Stimulated activated CD8-positive, alpha-beta memory T cell treated with anti-CD3 and anti-CD28 coated beads, Interleukin-12 subunit alpha, Interleukin-12 subunit beta, amount 100 ng/mL, for 4 hours (primary cell): ENCODE measurements at places on chromosomes 5 and 9.

- no peak for DNase-seq
These were observed 576 bp downstream of the MAP1B start for GRCh38 chr5:72107901-72108201.

DNA sequence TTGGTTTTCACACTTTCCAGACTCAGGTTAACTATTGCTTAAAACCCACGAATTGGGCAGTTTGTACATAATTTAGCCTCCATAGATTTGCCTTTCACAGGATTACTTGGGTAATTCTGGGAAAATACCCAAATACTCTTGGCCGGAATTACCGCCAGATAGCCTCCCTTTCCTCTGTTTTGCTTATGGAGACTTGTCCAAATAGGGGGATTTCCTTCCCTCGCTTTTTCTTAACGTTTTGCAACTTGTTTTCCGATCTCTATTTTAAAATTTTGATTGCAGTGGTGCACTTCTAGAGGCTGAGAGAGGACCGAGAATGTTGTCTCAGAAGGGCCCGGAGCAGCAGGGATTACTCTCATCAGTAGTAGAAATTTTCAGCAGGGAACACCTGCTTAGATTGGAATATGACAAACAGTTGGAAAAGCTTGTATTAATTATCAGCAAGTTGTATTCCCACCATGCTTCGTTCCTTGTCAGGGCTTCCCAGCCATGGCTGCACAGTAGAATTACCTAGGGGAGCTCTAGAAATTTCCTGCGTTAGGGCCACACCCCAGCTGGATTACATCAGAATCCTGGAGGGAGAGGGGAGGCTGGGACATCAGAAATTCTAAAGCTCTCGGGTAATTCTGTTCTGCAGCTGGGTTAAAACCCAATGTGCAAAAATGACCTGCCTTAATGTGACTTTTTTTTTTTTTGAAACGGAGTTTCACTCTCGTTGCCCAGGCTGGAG is 329.1 kb downstream of the SH3GL2 start:
- DNase-seq: no peak

DNA sequence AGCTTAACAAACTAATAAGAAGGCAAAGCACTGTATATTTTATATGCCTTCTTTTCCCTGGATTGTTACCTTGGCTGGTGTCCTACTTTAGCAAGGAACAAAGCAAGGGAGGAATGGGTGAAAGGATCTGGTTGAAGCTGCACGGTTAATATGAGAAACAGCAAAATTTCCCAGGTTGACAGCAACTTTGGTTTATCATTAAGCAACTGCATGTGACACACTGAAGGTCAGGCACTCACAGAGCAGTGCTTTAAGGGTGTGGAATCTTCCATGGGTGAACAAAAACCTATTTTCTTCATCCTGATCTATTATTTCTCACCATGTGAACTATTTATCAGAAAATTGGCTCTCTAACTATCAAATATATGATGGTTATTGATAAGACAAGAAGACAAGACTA is 109.0 kb upstream of the ATP10B start:
- no peak for DNase-seq

DNA sequence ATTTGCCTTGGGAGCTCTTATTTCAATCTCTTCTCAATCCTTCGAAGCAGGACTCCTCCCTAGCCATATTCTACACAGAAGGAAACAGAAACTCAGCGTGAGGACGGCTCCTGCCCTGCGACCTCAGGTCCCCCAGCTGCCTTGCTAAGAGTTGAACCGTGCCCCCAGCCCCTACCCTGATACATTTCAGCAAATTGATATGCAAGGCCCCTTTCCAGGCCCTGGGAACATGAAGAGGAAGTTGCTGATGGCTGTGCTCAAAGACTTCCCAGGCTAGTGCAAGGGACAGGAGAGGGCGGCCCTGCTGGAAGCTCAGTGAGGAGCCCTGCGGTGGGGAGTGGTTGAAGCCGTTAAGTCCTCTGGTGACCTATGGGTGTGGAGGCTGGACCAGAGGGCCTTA is 41.5 kb downstream of the BOD1 start:
- DNase-seq: no peak

- no peak for DNase-seq
These were observed 70.0 kb upstream of the SSBP2 start for GRCh38 chr5:81820863-81821262.

GRCh38 chr9:80020530-80020929 is 448.8 kb downstream of the TLE4 start:
- no peak for DNase-seq

DNA sequence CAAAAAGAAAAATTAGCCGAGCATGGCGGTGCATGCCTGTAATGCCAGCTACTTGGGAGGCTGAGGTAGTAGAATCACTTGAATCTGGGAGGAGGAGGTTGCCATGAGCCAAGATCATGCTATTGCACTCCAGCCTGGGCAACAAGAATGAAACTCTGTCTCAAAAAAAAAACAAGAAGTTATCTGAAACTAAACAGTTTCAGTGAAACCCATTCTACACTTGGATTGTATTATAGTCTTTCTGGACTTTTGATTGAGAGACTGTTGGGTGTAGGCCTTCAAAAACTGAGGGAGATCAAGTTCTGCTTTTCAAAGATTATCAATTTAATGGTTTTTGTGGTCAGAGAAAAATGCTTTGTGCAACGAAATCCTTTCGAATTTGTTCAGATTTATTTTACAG is 34.6 kb upstream of the SPINK5 start:
- no peak for DNase-seq

GRCh38 chr5:82397741-82398320 is 119.7 kb upstream of the RPS23 start:
- DNase-seq: no peak

- no peak for DNase-seq
These were observed 812.9 kb upstream of the ZNF608 start for GRCh38 chr5:125559296-125559695.

- no peak for DNase-seq
These were observed 84.8 kb upstream of the ALDH1A1 start for GRCh38 chr9:73037613-73038012.

- no peak for DNase-seq
These were observed 101.0 kb downstream of the CD180 start for GRCh38 chr5:67095346-67096171.

DNA sequence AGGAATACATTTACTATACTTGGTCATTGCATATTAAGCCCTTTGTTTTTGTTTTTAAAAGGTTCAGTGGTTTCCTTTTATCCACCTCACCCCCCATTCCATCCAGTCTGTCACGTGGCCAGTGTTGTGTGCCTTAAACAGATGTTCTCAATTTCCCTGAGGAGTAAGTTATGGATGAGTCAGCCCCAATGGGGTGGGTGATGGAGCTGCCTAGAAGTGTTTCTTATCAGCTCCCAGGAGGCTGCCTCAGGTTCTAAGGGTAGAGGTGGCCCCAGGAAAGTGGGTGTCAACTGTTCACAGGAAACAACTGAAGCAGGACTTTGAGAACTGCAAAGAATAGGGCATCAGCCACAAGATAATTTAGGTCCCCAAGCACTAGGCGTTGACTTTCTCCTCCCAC is 41.1 kb downstream of the ACTBL2 start:
- no peak for DNase-seq

- DNase-seq: no peak
These were observed 28.5 kb upstream of the RICTOR start for GRCh38 chr5:39102684-39103155.

GRCh38 chr9:112361601-112362000 is 18.3 kb upstream of the HSDL2 start:
- no peak for DNase-seq

DNA sequence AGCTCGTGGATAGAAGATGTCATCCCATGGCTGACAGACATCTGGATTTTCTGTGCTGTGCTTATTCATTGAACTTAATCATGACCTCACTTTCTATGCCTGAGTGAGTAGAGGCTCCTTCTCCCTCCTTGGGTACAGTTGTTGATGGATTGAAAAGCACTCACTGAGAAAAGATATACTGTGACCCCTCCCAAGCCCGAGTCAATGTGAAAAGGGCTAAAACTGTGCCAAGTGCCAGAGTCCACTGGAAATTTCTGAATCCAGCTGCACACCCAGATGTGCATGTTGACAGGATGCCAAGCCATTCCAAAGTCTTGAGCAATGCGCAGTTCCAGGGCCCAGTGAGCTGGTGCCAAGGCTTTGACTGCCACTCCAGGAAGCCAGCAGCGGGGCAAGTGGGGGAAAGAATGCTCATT is 473.0 kb downstream of the NTRK2 start:
- DNase-seq: no peak

GRCh38 chr5:106401561-106401960 is 1269.2 kb downstream of the EFNA5 start:
- no peak for DNase-seq

DNA sequence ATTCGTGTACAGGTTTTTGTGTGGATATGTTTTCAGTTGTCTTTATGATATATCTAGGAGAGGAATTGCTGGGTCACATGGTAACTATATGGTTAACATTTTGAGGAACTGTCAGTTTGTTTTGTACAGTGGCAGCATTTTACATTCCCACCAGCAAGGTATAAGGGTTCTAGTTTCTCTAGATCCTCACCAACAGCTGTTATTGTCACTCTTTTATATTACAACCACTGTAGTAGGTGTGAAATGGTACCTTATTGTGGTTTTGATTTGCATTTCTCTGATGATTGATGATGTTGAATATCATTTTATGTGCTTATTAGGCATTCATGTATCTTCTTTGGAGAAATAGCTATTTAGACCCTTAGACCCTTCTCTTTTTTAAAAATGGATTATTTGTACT is 82.9 kb downstream of the CCDC171 start:
- DNase-seq: no peak

GRCh38 chr5:74966141-74967026 is 86.0 kb downstream of the GCNT4 start:
- no peak for DNase-seq

GRCh38 chr5:154826-155225 is 36.5 kb upstream of the LRRC14B start:
- no peak for DNase-seq

DNA sequence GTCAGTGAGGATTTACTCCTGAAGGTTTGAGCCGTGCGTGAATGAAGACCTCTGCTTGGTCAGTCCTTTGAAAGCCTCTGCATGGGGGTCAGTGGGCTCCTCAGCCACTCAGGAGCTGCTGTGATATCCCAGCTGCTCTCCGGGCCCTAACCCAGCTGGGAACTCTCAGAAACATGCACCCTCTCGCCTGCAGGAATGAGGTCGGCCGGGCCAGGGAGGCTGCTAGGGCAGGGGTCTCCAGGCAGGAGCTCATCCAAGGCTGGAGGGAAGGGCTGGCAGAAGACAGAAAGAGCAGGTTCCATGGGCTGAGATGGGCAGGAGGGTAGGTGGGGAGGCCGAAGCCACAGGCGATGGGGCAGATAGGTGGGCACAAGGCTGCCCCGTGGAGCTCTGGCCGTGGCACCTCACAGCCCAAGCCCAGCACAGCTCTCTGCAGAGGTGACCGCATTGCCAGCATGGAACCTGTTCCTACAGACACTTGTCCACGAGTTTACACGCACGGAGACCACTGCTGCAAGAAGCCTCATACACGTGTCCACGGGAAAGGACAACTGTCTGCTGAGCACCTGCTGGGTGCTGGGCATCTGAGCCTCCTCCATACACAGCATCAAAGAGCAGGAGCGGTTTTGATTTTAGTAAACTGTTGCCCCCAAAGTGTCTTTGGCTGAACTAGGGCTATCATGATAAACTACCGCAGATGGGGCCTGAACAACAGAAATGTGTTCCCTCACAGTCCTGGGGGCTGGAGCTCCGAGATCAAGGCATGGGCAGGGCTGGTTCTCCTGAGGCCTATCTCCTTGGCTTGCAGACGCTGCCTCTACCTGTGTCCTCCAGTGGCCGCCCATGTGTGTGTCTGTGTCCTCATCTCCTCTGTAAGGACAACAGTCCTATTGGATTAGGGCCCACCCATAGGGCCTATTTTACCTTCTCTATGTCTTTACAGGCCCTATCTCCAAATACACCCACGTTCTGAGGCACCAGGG is 85.2 kb upstream of the ADAMTS2 start:
- DNase-seq: no peak

DNA sequence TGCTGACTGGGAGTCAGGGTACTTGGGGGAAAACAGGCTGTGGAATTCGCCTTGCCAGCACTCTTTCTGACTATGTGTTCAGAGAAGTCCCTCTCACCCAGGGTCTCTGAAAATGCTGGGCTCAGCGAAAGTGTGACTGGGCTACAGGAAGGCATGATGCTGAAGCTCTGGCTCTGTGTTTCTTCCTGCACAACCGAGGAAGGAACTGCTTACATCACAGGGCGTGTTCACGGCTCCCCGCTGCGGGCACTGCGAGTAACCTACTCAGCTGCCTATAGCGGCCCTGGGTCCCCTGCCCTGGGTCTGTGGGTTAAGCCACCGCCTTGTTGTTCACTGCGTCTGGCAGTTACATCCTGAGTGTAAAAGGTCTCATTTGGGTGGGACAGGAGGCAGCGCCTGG is 222.4 kb upstream of the IRX4 start:
- DNase-seq: no peak

- no peak for DNase-seq
These were observed 24.5 kb downstream of the PRRC2B start for GRCh38 chr9:131418143-131419025.

GRCh38 chr5:42612750-42613366 is 143.8 kb upstream of the CCDC152 start:
- DNase-seq: no peak

DNA sequence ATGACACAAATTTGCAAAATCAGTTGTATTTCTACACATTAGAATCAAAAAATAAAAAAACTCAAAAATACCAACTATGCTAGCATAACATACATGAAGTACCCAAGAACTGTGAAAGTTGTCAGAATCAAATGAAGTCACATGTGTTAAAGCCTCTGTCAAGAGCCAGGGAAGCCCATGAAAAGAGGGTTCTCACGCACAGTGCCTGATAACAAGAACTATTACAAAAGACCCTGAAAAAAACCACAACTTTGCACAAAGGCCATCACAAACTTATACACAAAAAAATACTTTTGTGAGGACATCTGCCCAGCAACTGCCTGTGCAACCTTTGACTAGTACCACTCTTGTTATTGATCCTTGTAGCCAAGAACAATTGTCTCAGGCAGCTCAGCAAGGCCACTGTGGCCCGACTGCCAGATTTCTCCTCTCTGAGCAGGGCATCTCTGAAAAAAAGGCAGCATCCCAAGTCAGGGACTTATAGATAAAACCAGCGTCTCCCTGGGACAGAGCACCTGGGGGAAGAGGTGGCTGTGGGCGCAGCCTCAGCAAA is 28.9 kb upstream of the HNRNPA0 start:
- no peak for DNase-seq

DNA sequence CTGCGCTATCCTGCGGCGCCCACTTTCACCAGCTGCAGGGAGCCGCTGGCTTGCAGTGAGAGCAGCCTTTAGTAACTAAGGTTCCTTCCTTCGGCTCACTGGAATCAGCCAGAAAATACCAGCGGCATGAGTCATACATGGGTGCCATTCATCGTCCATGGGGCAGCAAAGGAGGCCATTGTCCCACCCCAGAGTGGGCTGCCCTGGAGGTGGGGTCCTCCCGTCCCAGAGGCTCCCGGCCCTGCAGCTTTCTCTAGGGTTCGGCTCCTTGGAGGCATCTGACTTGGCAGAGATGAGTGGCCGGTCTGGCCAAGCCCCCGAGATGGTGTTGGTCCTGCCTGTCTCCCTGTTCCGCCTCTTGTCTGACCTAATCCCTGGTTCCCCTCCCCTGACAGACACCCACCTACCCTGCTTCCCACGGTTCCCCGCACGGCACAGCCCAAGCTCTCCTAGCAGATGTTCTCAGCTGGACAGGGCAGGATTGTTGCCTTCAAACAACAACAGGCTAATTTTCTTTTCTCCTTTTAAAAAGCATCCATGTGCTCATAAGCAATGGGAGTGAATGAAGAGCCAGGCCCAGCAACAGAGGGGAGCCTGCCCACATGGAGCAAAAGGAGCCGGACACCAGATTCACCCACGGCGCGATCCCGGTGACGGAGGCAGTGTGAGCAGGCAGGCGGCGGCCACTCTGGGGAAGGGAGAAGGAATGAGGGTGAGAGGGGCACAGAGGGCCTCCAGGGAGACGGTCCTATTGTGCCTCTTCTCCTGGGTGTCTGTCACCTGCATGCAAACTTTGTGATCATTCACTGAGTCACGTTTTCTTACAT is 97.0 kb upstream of the COL5A1 start:
- no peak for DNase-seq
